Epithelial cell of esophagus (primary cell): ENCODE measurements at places on chromosomes 7 and 10.

GRCh38 chr10:95430231-95430951, 130.8 kb downstream of the SORBS1 start:
- DNase-seq, result peak; percentile 71

- DNase-seq, result no peak
Measured at GRCh38 chr7:35781767-35782515, 18.9 kb upstream of the SEPTIN7 start.

GRCh38 chr7:141586878-141587277, 35.7 kb downstream of the AGK start:
- DNase-seq, result no peak

DNA sequence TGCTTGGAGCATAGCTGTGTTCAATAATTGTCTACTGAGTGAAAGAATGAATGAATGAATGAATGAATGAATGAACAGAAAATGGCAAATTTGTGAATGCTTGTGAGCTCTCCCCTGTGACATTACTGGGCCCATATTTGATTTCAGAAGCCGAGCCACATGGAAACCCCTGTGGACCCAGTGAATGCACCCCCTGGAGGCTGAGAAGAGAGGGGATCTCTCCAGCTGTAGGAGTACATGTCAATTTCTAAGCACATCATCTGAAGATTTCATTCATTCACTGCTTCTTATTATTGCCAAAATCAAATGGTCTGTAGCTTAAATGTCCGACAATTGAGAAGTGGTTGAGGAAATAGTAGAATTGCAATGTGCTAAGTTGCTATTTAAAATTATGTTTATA, 58.3 kb upstream of the DOCK1 start:
- DNase-seq, result no peak

DNA sequence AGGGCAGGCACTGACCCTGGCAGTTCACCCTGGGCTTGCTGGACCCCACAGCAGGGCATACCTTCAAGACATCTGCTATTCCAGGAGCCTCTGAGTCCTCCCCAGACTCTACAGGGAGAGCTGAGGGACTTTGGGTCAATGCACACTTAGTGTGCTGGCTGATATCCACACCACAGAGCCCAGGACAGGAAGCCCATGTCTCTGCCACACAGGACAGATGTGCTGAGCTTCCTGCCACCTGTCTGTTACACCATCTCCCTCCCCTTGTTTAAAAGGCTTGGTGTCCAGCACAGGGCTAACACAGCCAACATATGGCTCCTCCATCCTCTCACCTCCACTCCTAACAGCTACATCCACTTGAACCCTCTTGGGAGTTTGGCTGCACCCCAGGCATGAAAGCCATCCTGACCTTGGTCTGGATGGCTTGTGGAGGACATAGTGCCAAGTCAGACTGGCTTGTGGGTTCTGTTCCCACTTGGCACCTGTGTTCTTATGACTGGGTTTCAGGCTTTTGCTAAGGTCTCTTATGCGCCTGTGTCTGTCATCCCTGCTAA, 529.8 kb downstream of the GALNT17 start:
- DNase-seq, result no peak

GRCh38 chr10:24916365-24916764, 36.0 kb downstream of the PRTFDC1 start:
- DNase-seq, result no peak

DNA sequence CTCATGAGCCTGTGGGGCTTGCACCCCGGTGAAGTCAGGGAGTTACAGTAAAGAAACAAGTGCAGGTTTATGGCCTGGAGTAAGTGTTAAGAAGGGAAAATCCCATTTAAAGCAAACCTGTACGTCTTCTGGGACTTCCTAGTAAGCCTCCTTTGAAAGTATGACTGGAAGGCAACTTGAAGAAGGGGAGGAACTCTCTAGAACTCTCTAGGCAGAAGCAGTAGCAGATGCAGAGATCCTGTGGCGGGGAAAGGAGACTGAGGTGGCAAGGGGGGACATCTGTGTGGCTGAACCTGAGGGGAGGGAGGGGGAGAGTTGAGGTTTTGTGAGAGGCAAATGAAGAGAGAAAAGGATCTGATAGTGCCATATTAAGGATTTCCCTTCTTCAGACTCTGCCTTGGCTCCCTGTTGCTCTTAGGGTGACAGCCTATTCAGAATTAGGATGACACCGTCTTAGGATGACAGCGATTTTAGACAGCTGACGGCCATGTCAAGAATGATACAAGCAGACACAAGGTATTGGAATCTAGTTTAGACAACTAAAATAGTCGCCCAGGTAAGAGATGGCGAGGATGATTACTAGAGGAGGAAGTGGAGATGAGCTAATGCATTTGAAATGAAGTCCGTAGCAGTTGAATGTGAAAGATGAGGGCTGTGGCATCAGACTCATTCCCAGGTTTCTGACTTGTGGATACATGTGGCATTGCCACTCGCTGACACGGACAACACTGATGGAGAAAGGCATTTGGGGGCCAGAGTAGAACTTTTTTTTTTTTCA, 29.0 kb downstream of the CUL1 start:
- DNase-seq, result peak; percentile 82

- DNase-seq, result peak; percentile 4
Measured at GRCh38 chr7:153193144-153193595, 433.6 kb downstream of the ACTR3B start.

DNA sequence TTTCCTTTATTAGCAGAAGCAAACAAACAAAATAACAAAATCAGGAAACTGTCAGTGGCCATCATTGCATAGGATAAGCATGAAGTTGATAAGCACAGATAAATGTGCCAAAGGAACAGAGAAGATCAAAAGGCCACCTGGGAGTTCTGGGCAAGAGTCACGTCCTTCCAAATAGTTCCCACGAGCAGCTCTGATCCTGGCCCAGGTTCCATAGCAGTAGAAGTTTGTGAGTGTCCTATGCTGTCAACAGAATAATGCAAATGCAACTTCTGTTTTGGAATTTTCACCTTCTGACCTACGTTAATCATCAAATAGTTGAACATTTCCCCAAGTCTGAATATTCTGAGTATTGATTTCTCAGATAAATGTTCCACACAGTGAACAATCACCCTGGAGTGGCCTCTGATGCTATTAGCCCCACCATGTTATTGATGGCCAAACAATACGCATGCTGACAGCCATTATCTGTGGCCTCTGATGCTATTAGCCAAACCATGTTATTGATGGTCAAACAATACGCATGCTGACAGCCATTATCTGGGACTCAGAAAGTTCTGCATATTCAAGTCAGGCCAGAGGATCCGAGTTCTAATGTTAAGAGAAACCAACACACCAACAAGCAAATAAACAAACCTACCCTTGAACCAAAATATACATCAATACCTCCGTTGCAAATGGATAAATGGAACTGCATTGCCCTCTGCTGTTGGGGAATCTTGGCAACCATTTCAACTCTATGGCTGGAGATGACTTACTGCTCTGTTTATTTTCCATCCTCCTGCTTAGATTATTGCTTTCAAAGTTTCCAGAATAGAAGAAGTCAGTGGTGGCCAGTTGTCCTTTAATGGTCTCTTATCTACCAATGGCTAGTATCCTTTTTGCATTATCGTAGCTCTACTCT, 63.3 kb downstream of the MRC1 start:
- peak; percentile 50 for DNase-seq

- no peak for DNase-seq
Measured at GRCh38 chr10:9635691-9636090, 1382.0 kb upstream of the CELF2 start.

DNA sequence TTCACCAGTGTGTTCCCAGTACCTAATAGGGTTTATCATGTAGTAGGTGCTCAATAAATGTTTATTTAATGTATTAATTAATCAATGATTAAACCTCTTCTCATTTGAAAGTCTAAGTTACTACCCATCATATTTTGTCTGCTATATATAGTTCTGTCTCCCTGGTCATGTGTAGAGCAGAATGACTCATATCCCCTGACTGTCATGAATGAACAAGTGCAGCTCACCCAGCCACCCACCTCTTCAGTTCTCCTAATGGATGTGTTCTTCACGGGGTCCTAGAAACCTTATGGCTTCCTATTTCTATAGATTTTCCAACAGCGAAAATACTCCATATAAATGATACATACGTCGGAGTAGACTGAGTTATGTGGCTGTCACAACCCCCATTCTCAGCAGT, 64.5 kb downstream of the HIF1AN start:
- DNase-seq, result peak; percentile 53

GRCh38 chr7:144011458-144012230, 11.5 kb downstream of the OR6B1 start:
- DNase-seq, result no peak

DNA sequence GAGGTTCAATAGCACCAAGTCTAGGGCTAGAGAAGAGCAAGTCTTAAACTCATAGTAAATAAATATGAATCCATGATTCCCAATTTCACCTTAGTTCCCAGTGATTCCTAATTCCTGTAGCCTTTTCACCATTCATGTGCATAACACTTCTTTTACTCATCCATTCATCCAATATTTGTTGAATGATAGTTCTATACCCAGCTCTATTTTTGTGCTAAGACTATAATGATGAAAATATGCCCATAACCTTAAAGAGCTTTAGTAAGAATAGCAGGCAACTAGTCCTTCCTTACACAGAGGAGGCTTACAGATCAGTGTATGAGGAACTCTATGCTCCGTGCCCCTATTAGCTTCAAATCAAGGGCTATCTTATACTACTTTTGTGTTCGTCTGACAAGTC, 280.2 kb upstream of the CHRM2 start:
- no peak for DNase-seq

GRCh38 chr7:132666071-132666773, 90.0 kb upstream of the PLXNA4 start:
- DNase-seq, result peak; percentile 20

- DNase-seq, result no peak
Measured at GRCh38 chr7:146966274-146966673, 849.7 kb downstream of the CNTNAP2 start.
